Stimulated activated CD4-positive, alpha-beta T cell treated with anti-CD3 and anti-CD28 coated beads, TNF-alpha, amount 100 ng/mL, for 48 hours (primary cell): ENCODE measurements at places on chromosomes 1 and 21.
A peak's percentile ranks its signal among the peaks of the same experiment; 100 is the strongest.

DNA sequence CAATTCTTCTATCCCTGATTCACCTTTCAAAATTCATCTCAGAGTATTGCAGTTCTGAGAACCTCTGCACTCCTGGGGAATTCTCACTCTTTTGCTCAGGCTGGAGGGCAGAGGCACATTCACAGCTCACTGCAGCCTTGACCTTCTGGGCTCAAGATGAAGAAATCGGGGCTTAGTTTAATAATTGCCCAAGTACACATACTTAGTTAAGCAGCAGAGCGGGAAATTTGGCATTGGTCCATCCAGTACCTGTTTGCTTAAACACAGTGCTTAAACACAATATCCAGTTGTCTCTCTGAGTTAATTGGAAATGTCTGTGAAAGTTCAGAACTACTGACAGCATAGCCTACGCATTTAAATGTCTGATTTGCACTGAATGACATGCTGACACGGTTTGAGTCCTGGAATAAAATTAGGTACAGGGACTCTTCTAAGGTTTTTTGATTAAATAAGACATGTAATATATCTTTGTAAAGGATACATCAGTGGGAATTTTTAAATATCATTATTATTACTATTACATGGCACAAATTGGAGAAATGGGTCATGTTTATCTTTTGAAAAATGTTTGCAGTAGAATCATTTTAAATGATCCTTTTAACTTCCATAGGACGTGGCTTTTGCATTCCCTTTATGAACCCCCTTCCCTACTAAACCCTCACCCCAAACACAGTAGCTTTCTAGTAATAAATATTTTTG is 337.4 kb downstream of the SRGAP2C start:
- DNase-seq = no peak

- no peak for DNase-seq
Measured at GRCh38 chr1:19476450-19477190, 8.7 kb downstream of the CAPZB start.

GRCh38 chr21:45010096-45010495 is 64.3 kb upstream of the ADARB1 start:
- DNase-seq = no peak

DNA sequence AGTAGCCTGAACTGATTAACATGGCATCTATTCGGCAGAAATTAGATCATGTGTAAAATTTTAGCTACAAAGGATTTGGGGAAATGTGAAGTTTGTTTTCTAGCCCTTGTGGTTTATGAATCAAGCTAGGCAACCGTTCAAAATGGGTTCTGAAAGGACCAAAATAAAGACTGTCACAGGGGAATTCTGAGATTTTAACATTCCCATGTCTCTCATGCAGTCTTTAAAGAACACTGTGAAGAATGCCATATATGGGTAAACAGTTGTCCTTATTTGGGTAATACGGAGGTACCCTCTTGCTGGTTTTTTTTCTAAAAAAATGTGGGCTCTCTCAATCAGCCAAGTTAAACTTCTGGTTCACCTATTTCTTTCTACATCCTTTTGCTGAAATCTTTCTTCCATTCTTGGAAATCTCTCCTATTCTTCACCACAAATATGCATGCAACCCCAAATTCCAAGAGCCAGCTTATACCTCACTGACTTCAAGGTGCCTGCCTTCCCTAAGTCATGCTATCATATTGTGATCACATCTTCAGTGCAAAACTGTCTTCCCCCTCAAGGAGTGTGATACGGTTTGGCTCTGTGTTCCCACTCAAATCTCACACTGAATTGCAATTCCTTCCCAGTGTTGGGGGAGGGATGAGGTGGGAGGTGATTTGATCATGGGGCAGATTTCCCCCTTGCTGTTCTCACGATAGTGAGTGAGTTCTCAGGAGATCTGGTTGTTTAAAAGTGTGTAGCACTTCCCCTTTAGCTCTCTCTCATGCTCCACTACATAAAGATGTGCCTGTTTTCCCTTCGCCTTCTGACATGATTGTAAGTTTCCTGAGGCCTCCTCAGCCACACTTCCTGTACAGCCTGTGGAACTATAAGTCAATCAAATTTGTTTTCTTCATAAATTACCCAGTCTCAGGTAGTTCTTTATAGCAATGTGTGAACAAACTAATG is 308.7 kb downstream of the TTLL7 start:
- no peak for DNase-seq

DNA sequence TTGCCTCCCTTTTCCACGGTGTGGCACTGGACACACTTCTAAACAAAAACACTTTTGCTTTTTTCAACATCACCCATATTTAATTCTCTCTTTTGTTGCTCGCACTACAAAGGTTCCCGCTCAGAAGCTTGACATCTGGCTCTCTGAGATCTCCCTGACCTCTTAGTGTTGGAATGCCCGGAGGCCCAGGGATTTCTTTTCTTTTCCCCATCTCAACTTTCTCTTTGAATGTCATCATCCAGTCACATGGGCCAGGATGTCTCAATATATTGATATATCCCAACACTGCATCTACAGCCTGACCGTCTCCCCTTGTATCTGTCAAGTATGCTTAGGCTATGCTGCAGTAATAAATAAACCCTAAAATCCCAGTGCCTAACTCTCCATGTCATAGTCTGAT is 54.3 kb upstream of the DESI2 start:
- DNase-seq = no peak

DNA sequence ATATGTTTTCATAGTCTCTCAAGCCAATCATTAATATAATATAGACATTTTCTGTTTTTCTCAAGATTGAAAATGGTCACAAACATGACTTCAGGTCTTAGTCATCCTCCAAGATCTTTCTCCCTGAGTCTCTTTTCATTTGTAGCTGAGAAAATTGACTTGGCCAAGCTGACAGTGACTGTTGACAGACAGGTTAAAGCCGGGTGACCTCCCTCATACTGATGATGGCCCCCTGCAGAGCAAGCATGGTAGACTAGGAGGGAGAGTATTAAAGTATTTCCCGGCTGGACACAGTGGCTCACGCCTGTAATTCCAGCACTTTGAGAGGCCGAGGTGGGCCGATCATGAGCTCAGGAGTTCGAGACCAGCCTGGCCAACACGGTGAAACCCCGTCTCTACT is 6.8 kb upstream of the KIAA1614 start:
- DNase-seq = no peak

- no peak for DNase-seq
Measured at GRCh38 chr1:192153276-192153675, 5.0 kb upstream of the RGS18 start.

DNA sequence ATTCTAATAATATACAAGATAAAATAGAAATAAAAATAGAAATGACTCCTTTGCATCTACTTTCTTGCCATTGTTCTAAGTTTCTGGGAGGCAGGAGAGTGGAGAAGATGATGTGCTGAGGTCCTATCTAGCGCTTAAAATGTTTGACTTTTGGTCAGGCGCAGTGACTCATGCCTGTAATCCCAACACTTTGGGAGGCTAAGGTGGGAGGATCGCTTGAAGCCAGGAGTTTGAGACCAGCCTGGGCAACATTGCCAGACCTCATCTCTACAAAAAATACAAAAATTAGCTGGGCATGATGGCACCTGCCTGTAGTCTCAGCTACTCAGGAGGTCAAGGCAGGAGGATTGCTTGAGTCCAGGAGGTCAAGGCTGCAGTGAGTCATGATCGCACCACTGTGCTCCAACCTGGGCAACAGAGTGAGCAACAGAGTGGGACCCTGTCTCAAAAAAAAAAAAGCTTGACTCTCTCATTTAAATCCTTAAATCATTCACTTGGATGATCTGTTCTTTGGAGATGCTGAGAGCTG is 24.2 kb upstream of the SLC45A1 start:
- DNase-seq = no peak

- DNase-seq = no peak
Measured at GRCh38 chr1:40976952-40977690, 2.4 kb upstream of the CTPS1 start.

DNA sequence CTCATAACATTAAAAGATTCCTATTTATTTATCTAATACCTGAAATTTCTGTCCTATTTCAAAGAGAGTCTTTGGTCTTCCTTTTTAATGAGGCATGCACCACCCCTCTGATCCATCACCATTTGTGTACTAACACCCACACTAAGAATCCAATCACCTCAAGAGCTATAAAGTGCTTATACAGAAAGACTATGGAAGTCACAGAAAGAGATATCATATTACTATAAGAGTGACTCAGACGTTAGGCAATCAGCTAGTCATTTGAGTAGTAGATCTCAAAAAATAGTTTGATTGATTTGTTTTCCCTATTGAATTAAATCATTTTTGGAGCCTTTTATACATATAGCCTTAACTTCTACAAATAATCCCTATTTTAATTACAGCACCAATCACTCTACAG is 46.1 kb downstream of the NME7 start:
- no peak for DNase-seq

DNA sequence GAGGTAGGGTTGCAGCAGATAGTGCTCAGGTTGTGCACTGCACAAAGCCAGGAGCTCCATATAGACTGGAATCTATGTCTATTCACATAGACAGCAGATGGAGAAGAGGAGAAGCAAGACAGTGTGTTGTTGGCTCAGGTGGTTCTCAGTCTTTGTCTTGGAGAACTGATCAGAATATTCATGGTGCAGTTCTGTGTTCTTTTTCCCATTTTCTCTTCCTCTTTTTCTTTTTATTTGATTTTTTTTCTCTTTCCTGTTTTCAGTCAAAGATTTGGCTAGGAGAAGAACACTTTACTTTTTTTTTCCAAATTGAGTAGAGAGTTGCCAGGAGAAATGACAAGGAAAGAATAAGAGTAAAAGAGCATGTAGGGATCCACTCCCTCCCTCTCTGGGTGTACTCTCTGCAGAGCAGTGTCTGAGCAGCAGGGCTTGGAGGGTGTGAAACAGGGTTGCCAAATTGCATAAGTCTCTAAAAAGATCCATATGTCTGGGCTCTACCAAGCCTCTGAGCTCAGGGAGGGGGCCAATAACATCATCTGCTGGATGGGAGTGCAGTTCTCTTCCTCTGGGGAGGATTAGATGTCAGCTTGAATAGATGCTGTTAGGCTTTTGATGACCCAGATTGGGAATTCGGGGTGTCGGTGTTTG is 8.7 kb upstream of the CD34 start:
- no peak for DNase-seq

- DNase-seq = no peak
Measured at GRCh38 chr1:85366391-85367170, 90.1 kb upstream of the BCL10 start.

- DNase-seq = no peak
Measured at GRCh38 chr1:233868461-233868860, 36.0 kb upstream of the SLC35F3 start.

DNA sequence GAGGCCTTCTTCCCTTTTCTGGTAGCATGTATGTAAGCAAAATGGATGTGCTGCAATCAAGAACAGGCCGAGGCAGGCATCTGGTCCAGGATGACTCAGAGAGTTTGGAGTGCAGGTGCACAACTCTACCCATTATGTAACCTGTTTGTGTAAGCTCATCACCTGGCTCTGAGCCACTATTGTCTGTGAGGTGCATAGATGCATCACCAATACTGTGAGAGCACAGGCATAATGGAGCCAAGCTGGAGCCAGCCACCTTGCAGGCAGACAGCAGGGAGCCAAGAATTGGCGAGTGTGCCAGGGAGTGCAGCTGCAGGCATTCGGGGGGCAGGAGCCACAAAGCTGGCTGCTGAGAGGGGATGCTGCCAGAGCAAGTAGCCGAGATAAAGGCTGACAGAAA is 549.9 kb upstream of the RGS18 start:
- no peak for DNase-seq

GRCh38 chr1:228180959-228181644 is 15.5 kb downstream of the IBA57 start:
- no peak for DNase-seq

DNA sequence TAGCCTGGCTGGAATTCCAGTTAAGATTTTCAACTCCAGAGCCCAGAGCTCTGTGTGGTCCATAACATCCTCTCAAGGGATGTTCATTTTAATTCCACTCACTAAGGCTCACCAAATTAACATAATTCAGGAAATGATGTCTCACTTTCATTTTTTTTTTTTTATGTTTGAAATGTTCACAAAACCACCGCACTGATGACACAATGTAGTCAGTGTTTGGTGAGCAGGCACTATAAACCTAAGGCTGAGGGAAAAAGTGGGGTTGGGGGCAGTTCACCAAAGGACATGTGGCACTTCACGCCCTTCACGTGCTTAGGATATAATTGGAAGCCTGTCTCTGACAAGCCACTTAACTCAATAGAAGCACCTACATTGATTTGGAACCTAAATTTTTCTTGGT is 177.3 kb upstream of the CAMK1G start:
- no peak for DNase-seq

- DNase-seq = no peak
Measured at GRCh38 chr1:70509996-70510876, 99.2 kb downstream of the CTH start.

- DNase-seq = peak; percentile 62
Measured at GRCh38 chr1:12618965-12619791, 1.2 kb upstream of the DHRS3 start.

- DNase-seq = no peak
Measured at GRCh38 chr21:29245104-29245643, 53.5 kb upstream of the BACH1 start.

DNA sequence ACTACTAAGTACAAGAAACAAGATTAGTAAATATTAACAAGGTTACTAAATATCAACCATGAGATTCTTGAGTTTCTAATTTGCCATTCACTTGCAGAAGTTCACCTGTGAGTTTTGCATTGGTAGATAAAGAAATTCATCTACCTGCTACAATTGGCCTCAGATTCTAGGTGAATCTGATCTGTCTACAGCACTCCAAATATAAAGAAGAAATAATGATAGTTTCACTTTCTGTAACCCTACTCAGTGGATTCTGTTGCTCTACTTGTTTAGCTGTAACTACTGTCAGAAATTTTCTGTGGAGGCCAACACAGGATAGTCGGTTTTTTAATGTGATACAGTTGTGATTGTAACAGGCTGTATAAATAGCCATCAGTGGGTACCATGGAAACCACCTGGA is 118.6 kb downstream of the NR5A2 start:
- no peak for DNase-seq

GRCh38 chr1:198619375-198620140 is 19.3 kb upstream of the PTPRC start:
- DNase-seq = no peak

- DNase-seq = no peak
Measured at GRCh38 chr1:243883551-243883950, 33.5 kb upstream of the AKT3 start.

DNA sequence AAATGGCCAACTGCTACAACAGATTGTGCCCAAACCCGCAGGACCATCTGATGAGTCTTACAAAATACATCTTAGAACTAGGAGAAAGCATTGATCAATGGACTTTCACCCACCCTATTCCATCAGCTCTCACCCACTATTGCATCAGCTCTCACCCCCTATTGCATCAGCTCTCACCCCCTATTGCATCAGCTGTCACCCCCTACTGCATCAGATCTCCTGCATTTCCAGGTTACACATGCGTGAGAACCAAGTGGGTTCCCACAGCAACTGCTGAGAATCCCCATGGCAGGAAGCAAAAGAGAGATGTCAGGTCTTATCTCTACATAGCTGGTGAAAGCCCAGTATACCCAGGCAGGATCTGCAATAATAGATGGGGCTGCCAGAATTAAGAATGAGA is 533.5 kb downstream of the LTN1 start:
- no peak for DNase-seq

- DNase-seq = no peak
Measured at GRCh38 chr1:1853593-1854257, 37.2 kb downstream of the GNB1 start.

GRCh38 chr21:45049714-45050344 is 24.6 kb upstream of the ADARB1 start:
- no peak for DNase-seq
